Stimulated activated CD8-positive, alpha-beta memory T cell treated with anti-CD3 and anti-CD28 coated beads, Interleukin-12 subunit alpha, Interleukin-12 subunit beta, amount 100 ng/mL, for 1 hour (primary cell): ENCODE measurements at places on chromosomes 13 and 19.

GRCh38 chr13:106532111-106532929 is 3.1 kb downstream of the EFNB2 start:
- DNase-seq = no peak

DNA sequence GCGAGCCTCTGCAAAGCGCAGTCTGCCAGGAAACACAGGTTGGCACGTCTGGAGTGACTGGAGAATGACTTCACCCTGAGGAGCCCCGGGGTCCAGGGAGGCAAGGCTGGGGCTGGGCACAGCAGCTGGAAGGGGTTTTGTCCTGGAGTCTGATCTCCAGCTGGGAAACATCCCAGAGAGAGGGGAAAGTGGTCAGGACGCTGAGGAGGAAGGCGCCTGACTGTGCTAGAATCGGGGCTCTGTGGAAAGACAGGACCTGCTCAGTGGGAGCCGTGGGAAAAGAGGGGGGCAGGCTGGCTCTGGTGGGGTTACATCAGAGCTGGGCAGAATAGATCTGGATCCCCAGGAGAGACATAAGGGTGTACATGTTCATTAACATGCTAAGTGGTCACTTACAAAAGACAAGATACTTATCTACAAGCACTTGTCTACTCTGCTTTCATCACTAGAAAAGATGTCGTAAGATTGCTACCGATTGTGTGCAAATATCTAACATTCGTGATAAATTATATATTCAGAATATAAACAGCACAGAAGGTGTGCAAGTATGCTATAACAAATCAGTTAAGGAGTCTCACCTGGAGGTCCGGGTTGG is 106.6 kb downstream of the COL4A1 start:
- DNase-seq = no peak

DNA sequence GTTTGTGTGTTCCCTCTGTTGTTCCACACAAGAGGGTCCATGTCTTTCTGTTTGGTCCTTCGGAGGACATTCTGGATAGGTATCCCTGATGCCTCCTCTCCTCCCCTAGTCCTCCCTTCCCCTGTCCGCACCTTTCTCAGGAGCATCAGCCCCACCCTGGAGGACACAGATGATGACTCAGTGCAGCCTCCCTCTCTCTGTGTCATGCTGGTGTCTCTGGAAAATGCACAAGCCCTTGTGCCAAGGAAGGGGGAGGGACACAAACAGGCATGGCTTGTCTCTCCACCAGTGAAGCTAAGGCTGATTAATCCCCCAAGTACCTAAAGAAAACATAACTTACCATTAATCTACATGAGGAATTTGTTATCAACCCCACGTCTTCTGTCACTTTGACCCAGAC is 16.2 kb upstream of the TNFRSF19 start:
- DNase-seq = no peak

DNA sequence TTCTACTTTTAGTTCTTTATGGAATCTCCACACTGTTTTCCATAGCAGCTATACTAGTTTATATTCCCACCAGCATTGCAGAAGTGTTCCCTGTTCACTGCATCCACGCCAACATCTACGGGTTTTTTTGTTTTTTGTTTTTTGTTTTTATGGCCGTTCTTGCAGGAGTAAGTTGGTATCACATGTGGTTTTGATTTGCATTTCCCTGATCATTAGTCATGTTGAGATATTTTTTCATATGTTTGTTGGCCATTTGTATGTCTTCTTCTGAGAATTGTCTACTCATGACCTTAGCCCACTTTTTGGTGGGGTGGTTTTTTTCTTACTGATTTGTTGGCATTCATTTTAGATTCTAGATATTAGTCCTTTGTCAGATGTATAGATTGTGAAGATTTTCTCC is 89.7 kb downstream of the FRY start:
- DNase-seq = no peak

DNA sequence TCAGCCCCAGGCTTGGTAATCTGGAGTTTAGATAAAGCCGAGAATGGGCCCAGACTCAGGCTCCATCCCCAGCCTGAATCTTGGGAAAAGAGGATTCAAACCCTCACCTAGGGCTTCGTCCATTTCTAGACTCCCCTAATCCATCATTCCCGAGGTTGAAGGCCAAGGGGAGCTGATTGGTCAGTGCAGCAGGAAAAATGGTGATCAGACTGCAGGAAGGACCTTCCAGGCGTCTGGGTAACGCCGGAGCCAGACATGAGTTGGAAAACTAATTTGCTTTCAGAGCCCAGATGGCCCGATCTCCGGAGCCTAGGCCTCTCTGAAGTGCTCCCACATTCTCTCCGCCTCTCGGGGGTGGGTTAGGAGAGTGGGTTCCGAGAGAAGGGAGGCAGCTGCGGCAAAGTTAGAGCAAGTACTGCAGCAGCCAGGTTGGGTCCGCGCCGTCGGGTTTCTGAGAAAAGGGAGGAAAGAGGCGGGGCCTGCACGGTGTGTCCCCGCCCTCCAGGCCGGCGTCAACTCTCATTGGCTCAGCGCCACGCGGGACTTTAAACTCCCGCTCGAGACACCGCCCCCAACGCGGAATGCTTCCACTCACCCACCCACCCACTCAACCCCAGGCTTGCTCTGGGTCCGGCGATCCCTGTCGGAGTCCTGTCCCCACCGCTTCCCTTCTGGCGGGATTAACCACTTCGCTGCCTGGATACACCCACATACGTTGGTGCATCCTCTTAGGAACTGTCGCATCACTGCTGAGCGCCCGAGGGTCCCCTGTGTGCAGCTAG is 788 bp upstream of the RTBDN start:
- DNase-seq = no peak
